Activated T-cell treated with anti-CD3 and anti-CD28 coated beads, Interleukin-2, amount 50 U/mL, for 4 hours (primary cell): ENCODE measurements at places on chromosomes 2 and 18. TPM values are rescaled to one million over a fixed set of nuclear protein-coding genes. Genes with fewer than 3 reads are reported as not detected.

Gene UPP2
- total RNA-seq = not detected

Gene EPB41L3
- total RNA-seq = 1.1 TPM

Gene CD207
- total RNA-seq = not detected

Gene C2orf80
- total RNA-seq = not detected

Gene GRB14
- total RNA-seq = not detected

Gene ARHGEF4
- total RNA-seq = 0.43 TPM

Gene SPATA3
- total RNA-seq = not detected

DNA sequence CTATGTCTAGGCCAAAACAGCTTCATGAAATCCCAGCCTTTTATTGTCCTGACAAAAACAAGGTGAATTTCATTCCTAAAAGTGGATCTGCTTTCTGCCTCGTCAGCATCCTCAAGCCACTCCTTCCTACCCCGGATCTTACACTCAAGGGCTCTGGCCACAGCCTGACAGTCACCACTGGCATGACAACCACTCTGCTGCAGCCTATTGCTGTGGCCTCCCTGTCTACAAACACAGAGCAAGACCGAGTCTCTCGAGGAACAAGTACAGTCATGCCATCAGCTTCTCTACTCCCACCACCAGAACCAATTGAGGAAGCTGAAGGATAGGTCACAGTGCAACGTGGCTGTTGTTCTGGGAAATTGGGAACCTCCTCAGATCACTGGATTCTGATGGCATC, 106.1 kb downstream of the ICA1L start:
- no peak for DNase-seq

GRCh38 chr18:70195852-70196434, 9.5 kb downstream of the RTTN start:
- DNase-seq = no peak

DNA sequence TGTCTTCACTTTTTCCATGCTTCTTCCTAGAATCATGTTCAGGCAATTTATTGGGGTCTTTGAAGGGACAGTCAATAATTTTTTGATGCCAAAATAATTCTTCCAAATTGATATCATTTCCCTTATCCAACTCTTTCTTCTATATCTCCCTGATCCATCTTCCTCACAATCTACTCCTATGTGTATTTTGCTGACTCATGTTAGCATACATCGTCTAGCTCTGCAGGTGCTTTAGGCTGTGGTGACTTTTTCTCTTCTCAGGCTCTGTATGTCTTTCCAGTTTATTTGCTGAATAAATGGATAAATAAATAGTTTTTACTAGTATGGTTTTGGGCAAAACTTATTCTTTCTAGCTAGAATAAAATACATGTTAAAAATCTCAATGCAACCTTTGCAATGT, 1650.9 kb upstream of the TMEFF2 start:
- no peak for DNase-seq

GRCh38 chr18:33532978-33533377, 45.0 kb upstream of the ASXL3 start:
- DNase-seq = no peak

- no peak for DNase-seq
Observed at GRCh38 chr18:8614875-8615274, 5.6 kb downstream of the RAB12 start.

GRCh38 chr2:202529389-202529788, 105.4 kb upstream of the FAM117B start:
- no peak for DNase-seq

DNA sequence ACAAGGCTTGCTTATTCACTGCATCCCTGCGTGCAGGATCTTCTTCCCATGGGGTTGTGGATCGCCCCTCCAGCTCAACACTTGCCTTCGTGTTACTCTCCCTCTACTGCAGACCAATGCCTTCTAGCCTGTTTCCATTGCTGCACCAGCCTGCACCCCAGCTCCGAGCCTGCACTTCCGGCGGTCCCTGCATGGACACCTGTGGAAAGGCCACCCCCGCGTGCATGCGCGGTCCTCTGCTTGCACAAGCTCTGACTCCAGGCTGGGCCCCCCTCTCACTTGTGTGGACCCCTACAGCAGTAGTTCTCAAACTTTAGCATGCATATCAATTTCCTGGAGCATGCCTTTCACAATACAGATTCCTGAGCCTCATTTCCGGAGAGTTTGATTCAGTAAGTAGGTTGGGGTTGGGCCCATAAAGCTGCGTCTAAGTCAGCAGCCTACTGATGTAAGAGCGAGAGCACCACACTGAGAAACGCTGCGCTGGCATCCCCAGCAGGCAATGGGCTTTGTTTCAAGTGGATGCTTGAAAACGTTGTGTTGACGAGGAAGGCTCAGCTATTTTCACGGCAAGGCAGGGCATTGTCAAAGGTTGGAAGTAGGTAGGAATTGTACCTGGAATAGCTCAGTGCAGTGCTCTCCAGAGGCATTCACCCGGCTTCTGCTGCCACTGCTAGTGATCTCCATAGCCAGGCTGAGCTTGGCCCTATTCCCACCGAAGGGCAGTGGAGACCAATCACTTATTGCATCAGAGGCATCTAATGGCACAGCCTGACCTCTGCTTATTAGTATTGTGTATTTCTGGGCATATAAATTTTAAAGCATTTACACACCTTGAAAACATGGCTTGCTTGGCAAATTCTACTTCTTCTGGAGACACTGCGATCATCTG, 32.6 kb downstream of the CREG2 start:
- no peak for DNase-seq

GRCh38 chr18:80108121-80108536, 933 bp upstream of the ADNP2 start:
- no peak for DNase-seq

DNA sequence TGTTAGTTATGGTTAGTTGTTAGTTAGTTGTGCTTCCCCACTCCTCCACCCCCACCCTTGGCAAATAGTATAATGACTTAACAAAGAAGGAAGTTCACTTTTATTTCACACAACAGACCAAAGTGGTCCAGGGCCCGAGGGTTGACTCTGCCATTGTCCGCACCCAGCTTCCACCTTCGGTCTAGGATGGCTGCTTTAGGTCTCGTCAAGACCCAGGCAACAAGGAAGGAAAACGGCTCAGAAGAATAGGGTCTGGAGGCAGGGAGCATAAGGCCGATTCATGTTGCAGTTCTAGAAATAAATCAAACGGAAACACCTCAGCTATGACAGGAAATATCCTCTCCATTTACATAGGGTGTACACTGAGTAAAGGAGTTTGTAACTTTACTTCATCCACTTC, 206.0 kb upstream of the CXCR4 start:
- no peak for DNase-seq

- no peak for DNase-seq
Observed at GRCh38 chr18:59478591-59478990, 119.5 kb upstream of the LMAN1 start.

GRCh38 chr2:233912691-233913423, 4.3 kb upstream of the TRPM8 start:
- no peak for DNase-seq

- no peak for DNase-seq
Observed at GRCh38 chr18:11336241-11336640, 186.9 kb upstream of the PIEZO2 start.

GRCh38 chr2:68987021-68987503, 12.6 kb downstream of the GKN1 start:
- DNase-seq = no peak

GRCh38 chr2:69600425-69600824, 43.1 kb downstream of the AAK1 start:
- DNase-seq = no peak

DNA sequence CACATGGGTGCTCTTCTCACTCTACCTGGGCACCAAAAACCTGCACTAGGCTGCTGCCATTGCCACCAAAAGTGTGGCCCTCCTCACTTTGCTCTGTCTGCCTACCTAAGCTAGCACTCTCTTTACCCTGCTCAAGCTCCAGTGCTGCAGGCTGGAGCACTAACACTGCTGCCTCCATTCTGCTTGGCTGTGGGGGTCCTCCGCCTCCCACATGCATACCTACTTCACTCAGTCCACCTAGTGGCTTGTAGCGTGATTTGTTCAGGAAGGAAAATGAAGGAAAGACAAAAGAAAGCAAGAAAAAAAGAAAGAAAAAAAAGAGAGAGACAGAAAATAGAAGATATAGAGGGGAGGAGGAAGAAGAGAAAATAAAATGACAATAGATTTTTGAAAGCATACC, 1339.4 kb upstream of the CHAC2 start:
- DNase-seq = no peak

- no peak for DNase-seq
Observed at GRCh38 chr2:183543731-183544130, 419.5 kb downstream of the NUP35 start.

- no peak for DNase-seq
Observed at GRCh38 chr2:225429717-225430116, 30.2 kb downstream of the NYAP2 start.

- no peak for DNase-seq
Observed at GRCh38 chr2:75390169-75390568, 170.6 kb downstream of the EVA1A start.

DNA sequence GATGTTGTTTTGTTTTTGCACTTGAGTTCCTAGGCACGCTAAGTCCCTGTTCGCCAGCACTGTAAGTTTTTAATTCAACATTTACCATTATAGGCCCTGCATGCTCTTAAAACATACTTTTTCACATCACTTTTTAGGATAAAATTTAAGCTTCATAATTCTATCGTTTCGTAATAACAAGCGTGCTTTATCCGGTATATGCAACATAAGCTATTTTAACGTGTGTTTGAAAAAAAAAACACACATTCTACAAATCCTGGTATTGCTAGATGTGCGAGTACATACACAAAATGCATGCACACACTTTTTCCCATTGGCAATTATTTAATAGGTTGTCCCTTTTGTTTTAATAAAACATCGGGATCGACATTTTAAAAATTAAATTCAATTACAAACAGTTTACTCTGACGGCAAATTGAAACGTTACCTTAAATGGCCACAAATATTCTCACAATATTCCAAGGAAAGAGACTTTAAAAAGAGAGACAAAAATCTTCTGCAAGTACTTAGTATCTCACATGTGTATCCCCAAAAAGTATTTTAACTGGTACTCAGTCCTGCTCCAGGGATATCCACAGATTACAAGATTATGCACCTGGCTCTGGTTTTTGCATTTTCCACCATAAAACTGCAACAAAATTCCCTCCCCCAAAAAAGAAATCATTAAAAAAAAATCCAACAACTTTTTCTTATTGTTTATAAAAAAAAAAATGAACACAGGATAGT, 1.0 kb upstream of the TCF4 start:
- DNase-seq = no peak

DNA sequence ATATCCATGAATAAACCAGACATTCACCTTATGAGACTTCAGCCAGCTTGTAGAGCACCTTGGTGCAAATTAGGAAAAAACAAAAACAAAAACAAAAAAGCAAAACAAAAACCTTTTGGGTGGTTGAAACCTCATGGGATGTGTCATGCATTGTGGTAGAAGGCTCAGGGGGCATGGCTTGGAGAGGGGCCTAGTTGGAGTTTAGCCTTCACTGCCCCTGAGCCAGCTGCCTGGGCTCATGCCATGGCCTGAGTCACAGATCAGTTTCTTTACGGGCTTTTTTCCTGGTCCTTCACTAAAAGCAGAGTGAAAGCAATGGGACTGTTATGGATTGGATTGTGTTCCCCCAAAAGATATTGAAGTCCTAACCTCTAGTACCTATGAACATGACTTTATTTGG, 22.0 kb upstream of the DAPL1 start:
- DNase-seq = no peak

DNA sequence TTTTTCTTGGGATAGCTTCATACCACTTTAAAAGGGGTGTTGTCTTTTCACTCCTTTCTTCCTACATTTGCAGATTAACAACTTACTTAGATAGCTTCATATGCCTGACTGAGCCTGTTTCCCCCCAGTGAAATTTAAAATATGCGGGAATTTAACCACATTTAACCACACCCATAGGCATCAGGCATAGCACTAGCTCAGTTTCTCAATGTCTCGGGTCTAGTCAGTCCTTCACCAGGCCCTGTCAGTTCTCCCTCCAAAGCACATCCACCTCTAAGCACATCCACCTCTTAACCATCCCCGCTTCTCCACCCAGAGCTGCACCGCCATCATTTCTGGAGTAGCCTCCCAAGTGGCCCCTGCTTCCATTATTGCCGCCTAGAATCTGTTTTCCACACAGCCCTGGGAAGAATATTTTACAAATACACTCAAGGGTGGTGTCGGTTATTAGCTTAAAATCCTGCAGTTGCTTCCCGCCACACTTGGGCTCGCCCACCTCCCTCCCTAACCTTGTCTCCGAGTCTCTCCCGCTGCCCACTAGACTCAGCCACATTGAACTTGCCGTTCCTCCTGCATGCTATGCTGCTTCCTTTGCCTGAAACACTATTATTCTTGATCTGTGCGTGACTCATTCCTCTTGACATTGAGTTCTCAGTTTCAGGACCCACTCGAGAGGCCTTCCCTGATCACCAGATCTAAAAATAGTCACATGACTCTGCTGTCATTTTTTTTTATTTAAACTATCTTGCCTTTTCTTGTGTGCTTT, 68.3 kb downstream of the SPTBN1 start:
- no peak for DNase-seq

- no peak for DNase-seq
Observed at GRCh38 chr2:72538486-72538885, 287.3 kb downstream of the EXOC6B start.
